Calu3 (cell line): ENCODE measurements at places on chromosomes 5 and 9. TPM values are rescaled to one million over a fixed set of nuclear protein-coding genes. Genes with fewer than 3 reads are reported as not detected.

- peaks cover 27% of the 10 kb centered on the region for H3K4me1 ChIP-seq
- DNase-seq: peak; percentile 40
- no peaks in the 10 kb centered on the region for H3K27me3 ChIP-seq
- H3K27ac ChIP-seq: peak overlapping the region; percentile 97
- H3K36me3 ChIP-seq: peaks cover 26% of the 10 kb centered on the region
Observed at GRCh38 chr5:146447734-146448380, 724 bp downstream of the TCERG1 start.

GRCh38 chr5:134252671-134253070 is 26.8 kb upstream of the PPP2CA start:
- peak overlapping the region; percentile 76 for H3K27ac ChIP-seq
- peaks cover 4% of the 10 kb centered on the region for H3K36me3 ChIP-seq

- no peak for DNase-seq
- H3K27ac ChIP-seq: no peak overlapping the region
- H3K27me3 ChIP-seq: no peaks in the 10 kb centered on the region
- no peaks in the 10 kb centered on the region for H3K4me1 ChIP-seq
Observed at GRCh38 chr9:79470954-79471353, 100.8 kb upstream of the TLE4 start.

- peaks cover 47% of the 10 kb centered on the region for H3K4me1 ChIP-seq
- H3K4me3 ChIP-seq: no peak overlapping the region
- no peak for DNase-seq
- peak overlapping the region; percentile 0 for H3K27ac ChIP-seq
Observed at GRCh38 chr5:53027913-53028312, 38.8 kb downstream of the ITGA2 start.

DNA sequence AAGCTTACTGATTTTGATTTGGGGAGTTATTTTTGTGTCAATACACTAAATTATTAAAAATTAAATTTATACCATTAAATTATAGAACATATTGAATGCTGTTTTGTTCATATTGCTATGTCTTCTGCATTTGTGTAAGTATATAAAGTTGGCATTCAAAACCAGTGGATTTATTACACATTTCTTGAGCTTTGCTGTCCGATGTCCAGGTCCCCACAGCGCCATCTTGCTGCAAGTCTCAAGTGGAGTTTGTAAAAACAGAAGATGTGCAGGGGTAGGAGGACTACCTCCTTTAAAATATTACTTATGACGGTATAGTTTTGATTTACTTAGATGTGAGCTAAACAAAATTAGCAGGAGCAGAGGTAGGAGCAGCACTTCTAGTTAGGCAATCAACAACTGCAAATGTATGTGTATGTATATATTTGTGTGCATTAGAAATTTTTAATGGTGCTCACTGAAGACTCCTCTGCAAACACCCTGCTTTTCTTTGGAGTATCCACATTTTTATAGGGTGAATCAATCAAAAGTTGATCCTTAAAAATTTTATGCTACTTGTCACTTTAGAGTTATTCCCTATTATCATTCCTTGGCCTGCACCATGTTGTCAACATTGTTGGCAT is 37.4 kb downstream of the CPEB4 start:
- no peaks in the 10 kb centered on the region for H3K36me3 ChIP-seq
- H3K4me3 ChIP-seq: no peak overlapping the region
- no peak overlapping the region for H3K27ac ChIP-seq
- peak; percentile 69 for DNase-seq
- no peaks in the 10 kb centered on the region for H3K27me3 ChIP-seq

- no peak overlapping the region for H3K4me3 ChIP-seq
- DNase-seq: no peak
- H3K27me3 ChIP-seq: peaks cover 53% of the 10 kb centered on the region
- H3K4me1 ChIP-seq: peaks cover 6% of the 10 kb centered on the region
Observed at GRCh38 chr9:124478354-124478753, 28.1 kb downstream of the ADGRD2 start.

The IGFBPL1 gene
- 2.0 and 4.6 TPM in 2 replicates for total RNA-seq

The ASTN2 gene
- total RNA-seq: 1.7 TPM in 2 replicates

The F2RL1 gene
- total RNA-seq: 122 and 147 TPM in 2 replicates

The PCDHB10 gene
- 1.0 and 1.2 TPM in 2 replicates for total RNA-seq

The CTXN3 gene
- not detected in 2 replicates for total RNA-seq

The MED27 gene
- 17.0 and 19.3 TPM in 2 replicates for total RNA-seq
